Osteoblast (primary cell): ENCODE measurements at places on chromosomes 6 and 20. TPM values are rescaled to one million over a fixed set of nuclear protein-coding genes. Genes with fewer than 3 reads are reported as not detected.

GRCh38 chr20:25048519-25048952 lies 9.4 kb downstream of the ACSS1 start:
- H3K27ac ChIP-seq, result no peak overlapping the region
- no peak for DNase-seq
- H3K27me3 ChIP-seq, result peaks cover 9% of the 10 kb centered on the region
- no peaks in the 10 kb centered on the region for H3K36me3 ChIP-seq

- no peak overlapping the region for H3K4me3 ChIP-seq
- no peak for DNase-seq
- no peaks in the 10 kb centered on the region for H3K36me3 ChIP-seq
- H3K27ac ChIP-seq, result no peak overlapping the region
- H3K4me1 ChIP-seq, result peaks cover 17% of the 10 kb centered on the region
Observed at GRCh38 chr20:5718896-5719595, 31.2 kb upstream of the SHLD1 start.

DNA sequence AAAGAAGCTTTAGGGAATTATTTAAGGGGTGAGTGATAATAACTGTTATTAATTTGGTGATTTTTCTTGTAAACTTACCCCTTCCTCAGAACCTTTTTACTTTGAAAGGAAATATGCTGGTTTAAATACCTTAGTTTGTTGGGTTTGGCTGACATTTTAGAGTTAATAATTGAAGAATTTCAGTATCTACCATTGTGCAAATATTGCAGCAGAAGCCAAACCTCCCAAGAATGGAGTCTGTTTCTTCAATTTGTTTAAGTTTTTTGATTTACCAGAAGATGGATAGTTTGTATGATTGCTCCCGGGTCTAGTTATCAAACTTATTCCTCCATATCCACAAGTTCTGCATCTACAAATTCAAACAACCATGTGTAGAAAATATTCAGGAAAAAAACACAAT lies 77.1 kb downstream of the ATRN start:
- peaks cover 4% of the 10 kb centered on the region for H3K4me1 ChIP-seq
- DNase-seq, result no peak
- no peak overlapping the region for H3K4me3 ChIP-seq
- no peaks in the 10 kb centered on the region for H3K27me3 ChIP-seq
- no peak overlapping the region for H3K27ac ChIP-seq
- no peaks in the 10 kb centered on the region for H3K36me3 ChIP-seq

Gene STX11
- total RNA-seq, result 0.29 and 0.36 TPM in 2 replicates
